ENCODE measurements at places on chromosomes 1 and 21.

DNA sequence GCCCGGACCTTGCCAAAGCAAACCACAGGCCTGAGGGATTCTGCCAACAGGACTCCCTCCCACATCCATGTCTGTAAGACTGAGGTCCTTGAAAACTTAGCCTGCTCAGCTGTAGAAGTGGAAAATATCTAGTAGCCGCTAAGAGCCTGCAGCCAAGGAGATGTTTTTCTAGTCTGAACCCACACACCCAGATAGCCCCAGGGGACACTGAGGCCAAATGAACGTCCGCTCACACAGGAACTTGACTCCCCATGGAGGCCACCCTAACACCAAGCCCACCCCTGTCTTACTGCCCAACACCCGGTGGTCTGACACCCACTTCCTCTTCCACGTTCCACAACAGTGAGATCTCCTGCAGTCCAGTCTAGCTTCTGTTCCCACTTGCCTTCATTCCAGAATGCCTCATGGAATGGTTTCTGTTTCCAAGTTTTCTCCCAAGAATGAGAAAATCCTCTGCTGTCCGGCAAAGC lies 174.8 kb downstream of the PLPP3 start:
- no peak for DNase-seq

DNA sequence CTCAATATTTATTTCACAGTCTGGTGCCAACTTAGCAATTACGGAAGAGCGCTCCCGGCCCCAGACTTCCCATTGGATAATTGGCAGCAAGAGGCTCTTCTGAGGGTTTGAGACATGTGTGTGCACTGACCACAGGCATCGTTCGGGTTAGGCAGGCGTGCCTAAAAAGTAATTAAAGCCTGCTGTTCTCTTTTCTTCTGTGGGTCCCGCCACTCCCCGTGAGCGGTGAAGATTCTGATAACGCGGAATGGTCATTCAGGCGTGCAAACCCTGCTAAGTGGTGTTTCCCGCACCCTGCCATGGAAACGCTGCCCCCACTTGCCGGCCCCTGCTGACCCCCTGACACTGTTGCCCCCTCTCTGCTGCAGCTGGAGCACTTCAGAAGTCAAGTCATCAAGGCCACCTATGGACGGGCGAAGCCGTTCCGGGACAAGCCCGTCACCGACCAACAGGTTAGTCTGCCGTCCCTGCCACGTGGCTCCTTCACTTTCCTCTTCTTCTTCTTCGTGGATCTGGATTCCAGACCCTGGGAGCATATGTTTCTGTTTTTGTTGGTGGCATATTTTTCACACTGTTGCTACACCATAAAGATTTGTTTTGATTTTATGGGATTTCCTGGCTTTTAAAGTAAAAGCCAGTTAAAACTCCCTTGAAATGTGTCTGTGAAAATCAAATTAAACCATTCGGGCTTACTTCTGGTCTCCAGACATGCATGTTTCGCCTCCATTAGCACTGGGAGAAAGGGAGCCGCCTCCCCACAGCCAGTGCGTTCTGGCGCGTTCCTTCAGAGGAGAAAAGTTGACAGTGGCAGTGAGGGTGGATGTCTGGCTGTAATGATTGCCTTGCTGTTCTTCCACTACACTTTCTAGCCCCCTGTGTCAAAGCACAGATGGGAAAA lies 79.9 kb downstream of the FHAD1 start:
- DNase-seq: no peak

DNA sequence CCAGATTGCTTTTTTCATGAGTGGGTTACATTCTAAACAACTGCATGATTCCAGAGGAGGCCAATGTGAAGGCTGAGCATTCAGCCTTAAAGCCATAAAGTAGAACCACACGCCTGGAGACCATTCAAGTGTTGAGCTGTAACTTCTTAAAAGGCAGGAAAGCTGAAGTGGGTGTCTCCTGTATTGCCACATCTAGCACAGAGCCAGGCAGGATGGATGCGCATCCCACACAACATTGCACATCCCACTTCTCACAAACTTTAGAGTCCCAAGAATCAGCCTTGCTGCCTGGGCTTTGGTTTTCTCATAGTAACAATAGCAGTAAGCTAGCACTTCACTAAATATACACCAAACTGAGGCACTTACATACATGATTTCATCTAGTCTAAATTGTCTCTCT lies 151.7 kb downstream of the DAB1 start:
- DNase-seq: no peak

DNA sequence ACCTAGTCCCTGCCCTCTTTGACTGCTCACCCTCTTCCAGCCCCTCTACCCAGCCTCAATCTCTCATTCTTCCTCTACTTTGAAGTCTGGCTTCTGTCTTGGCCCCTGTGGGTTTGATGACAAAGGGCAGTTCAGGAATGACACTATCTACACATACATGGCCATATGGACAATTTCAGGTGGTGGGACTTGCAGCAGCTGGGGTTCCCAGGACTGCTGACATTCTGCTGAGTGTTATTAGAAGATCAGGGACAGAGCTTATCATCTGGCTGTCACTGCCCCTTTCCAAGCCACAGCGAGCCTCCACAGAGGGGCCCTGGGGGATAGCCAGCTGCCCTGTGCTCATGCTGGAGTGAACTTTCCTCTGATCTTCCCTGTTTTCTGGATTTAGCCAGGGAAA lies 97.4 kb upstream of the IPO9 start:
- no peak for DNase-seq

DNA sequence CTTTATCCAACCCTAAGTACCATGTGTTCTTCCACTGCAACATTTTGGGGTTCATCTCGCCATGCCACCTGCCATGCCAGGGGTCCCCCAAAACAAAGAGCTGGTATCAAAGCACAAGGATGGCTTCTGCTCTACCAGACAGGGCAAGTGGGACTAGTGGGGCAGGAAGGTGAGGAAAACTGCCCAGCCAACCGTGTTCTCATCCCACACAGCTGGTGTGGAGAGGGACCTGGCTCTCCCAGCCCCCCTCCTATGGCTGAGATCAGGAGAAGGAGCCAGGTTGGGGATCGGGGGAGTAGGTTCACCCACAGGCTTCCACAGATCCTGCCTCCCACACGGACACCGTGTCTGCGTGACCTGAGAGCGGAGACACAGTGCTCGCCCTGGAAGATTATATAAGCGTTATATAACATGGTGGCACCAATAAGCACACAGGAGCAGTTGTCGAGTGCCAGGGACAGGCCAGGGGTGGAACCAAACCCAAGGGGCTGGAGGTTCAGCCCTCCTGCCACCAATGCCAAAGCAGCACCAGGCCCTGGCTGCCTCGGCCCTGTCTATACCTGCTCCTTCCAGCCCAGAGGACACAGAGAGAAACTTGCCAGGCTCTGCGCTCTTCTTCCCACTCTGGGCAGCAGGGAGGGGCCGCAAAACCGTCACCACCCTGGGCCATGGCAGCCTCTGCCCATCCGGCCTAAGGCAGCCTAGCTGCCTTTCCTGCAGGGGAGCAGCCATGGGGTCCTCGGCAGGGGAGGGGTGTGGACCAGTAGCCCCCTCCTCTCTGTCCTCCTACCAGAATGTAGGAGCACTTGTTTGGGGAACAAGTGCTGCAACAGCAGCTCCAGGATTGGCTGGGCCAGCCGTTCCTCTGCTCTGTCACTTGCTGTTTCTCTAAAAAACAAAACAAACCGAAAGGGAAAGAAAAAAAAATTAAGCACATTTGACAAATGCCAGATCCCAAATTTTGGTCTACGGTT lies 43.5 kb downstream of the CD34 start:
- DNase-seq: no peak

DNA sequence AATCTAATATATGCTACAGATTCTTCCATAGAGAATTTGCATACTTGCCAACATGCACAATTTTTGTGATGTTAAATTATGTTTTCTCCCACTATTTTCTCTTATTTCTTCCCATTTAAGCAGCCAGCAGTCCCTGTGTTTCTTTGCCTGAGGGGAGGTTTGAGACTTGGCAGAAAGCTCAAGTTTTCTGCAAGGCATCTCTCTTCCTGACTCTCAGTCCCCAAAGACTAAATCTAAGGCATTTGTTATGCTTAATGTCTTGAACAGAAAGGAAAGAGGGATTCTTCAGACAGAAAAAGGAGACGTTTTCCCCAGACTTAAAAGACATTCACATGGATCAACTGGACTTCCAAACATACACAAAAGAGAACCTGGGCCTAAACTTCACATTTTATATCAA lies 354.4 kb downstream of the RYR2 start:
- no peak for DNase-seq

GRCh38 chr1:26721669-26722355 lies 26.0 kb downstream of the ARID1A start:
- DNase-seq: no peak

DNA sequence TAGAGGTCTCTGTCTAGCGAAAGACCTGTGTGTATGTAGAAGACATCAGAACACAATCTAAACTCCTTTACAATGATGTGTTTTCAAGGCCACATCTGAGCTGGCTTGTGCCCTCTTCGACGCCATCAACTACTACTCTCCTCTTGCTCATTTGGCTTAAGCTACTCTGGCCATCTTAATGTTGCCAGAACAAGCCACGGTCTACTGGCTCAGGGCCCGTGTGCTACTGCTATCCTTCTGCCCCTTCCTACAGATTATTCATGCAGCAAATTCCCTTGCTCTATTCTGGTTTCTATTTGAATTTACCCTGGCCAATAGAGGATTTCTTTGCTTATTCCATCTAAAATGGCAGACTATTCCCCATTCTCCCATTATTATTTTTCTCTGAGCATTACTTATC lies 121.7 kb downstream of the ZZZ3 start:
- DNase-seq: no peak

DNA sequence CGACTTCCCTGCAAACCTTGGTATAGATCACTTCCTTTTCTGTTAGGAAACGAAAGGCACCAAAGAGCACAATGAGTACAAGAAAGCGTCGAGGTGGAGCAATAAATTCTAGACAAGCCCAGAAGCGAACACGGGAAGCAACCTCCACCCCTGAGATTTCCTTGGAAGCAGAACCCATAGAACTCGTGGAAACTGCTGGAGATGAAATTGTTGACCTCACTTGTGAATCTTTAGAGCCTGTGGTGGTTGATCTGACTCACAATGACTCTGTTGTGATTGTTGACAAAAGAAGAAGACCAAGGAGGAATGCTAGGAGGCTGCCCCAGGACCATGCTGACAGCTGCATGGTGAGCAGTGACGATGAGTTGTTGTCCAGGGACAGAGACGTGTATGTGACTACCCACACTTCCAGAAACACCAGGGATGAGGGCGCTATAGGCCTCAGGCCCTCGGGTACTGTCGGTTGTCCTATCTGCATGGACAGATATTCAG lies 18.5 kb downstream of the FAM89A start:
- no peak for DNase-seq

GRCh38 chr1:227816750-227817446 lies 1.4 kb downstream of the PRSS38 start:
- no peak for DNase-seq

- no peak for DNase-seq
Measured at GRCh38 chr1:54220004-54220811, 20.2 kb downstream of the MRPL37 start.

DNA sequence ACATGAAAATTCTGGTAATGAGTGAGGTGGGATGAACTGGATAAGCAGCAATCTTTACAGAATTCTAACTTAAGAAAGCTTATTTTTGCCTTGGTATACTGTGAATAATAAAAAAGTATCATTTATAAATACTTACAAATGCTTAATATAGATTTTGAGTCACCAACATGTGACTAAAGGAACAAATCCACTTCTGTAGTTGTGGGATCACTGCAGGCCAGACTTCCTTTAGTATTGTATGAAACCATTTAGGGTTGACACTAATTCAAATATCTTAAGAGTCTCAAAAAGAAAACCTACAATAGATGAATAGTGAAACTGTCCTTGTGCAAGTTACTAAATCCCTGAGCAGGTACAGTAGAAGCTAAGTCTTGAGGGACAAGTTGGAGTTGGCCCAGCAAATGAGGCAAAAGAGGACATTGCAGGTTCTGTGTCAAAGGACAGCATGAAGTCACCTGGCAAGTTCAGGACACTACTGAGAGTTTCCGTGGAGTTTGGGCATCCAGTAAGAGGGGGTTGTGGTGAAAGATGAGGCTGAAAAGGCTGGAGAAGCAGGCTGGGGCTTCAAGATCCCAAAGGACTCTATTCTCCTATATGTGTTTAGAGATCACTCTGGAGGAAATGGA lies 5.9 kb upstream of the THEM4 start:
- DNase-seq: no peak

DNA sequence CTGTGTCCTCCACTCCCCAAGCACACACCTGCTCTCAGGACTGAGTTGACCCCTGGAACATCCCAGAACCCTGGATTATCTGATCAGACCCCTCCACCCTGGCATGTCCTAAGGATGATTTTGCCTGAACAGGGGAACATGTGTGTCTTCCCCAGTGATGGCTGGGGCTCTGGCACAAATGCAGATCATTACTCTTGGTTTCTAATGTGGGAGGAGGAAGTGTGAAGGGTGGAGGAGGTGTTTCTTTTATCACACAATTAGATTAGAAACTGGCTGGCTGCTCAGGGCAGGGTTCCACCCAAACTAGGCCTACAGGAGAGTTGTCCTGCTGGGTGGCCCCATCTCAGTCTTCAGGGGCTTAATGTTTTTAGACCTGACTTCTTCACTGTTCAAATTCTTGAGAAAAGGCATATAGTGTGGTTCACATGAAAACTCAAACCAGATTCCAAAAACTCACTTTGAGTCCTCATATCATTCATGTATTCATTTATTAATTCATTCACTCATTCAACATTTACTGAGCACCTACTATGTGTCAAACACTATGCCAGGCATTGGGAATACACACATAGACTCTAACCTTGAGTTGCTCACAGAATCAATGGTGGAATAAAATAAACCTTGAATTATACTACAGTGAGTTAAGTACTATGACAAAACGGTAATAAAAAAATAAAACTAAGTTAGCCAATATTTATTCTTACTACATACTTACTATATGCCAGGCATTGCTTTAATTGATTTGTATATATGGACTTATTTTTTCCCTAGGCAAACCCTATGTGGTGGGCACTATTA lies 221.8 kb upstream of the JUN start:
- DNase-seq: no peak

- no peak for DNase-seq
Measured at GRCh38 chr1:40906781-40907400, 44.7 kb upstream of the CITED4 start.

DNA sequence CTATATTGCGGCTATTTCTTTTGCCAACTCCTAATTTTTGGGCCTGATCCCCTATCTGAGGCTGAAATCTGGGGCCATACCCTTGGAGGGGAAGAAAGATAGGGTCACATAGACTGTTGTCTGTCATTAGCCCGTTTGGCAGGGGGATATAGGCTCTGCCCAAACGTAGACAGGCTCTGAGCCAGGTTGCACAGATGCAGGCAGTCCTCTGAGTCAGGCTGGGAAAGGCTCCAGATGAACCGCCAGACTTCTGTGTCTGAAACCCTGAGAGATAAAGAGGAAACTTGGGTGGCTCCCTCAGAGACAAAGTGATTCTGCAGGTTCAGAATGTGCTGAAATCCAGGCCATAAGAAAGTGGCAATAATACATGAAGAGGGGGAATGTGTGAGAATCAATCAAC lies 4.0 kb upstream of the CAP1 start:
- no peak for DNase-seq

GRCh38 chr1:203589595-203589994 lies 37.0 kb upstream of the ATP2B4 start:
- no peak for DNase-seq

DNA sequence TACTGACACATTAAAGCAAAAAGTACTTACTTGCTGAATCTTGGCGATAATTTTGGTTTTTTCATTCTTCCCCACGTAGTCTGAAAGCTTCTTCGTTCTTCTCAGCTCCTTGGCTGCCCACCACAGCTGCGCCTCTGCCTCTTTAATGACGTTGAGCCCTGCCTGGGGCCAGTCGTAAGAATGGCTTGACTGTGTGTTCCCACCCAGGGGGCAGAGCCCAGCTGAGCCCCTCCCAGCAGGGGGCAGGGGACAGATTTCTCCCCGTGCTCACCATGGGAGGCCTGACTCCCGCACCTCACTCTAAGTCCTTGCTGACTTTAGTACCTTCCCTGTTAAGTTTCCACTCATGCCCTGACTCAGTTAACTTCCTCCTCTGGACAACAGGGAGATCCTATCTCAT lies 9.0 kb downstream of the CFAP298 start:
- DNase-seq: no peak
